CD4-positive, alpha-beta T cell treated with Interleukin-6 for 4 hours (primary cell): ENCODE measurements at places on chromosomes 6 and 20.

GRCh38 chr20:1377341-1377871, 15.4 kb downstream of the FKBP1A start:
- no peak for DNase-seq

DNA sequence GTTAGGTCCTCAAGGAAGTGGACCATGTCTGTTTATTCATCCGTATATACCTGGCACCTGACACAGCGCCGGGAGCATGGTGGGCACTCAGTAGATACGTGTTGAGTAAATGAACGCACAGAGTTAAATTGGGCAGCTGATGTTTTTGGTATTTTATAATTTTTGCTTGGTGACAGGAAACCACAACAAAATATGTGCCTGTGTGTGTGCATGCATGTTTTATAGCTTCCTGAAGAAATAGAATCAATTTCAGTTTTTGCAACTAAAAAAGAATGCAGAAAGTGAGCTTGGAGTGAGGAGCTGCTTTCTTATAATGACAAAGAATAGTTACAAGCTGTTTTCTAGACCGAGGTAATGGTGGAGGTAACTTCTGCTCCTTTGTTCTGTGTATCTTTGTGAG, 91.4 kb downstream of the PLCB4 start:
- DNase-seq, result no peak

GRCh38 chr6:744666-745353, 51.9 kb upstream of the EXOC2 start:
- DNase-seq, result no peak

DNA sequence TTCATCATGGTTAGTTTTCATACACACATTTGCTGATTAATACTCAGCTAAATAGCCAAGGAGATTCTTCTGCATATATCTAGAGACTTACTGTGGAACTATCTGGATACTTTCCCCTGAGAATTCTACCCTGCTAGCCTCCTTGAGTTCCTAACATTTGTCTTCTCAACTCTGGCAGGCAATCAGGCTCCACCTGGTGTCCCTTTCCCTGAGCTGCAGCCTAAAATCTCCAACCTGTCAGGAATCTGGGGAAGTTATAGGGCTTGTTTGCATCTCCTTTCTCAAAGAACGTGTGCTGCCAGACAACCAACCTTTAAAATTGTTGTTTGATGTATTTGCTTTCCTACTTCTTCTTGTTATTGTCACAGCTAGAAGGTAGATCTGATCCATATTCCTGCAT, 73.4 kb downstream of the FUT9 start:
- DNase-seq, result no peak

GRCh38 chr20:38934530-38934929, 8.3 kb downstream of the FAM83D start:
- no peak for DNase-seq

- no peak for DNase-seq
Measured at GRCh38 chr6:1144842-1145767, 166.8 kb upstream of the FOXQ1 start.

GRCh38 chr6:79392094-79392493, 145.1 kb downstream of the LCA5 start:
- DNase-seq, result no peak

DNA sequence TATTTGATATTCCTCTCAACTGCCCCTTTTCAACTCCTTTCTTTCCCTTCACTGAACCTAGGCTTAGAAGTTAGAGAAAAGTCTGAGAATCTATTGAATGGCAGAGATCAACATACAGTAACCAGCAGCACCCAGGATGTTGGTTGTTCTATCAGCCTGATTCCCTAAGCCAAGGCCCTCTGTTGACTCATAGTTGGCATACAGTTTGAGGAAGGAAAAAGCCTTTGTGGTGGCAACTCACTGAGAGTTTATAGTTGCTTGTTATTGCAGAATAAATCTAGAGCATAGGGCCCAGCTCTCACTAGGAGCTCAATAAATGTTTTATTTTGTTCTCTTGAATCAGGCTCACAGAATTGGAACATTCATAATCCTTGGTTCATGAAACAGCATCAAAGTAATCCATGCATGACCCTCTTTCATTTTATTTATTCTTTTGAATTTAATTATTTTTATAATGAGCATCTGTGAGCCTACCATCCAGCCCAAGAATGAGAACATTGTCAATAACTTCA, 119.1 kb upstream of the ADGRF1 start:
- no peak for DNase-seq

- no peak for DNase-seq
Measured at GRCh38 chr6:162046324-162046723, 681.2 kb downstream of the PRKN start.

DNA sequence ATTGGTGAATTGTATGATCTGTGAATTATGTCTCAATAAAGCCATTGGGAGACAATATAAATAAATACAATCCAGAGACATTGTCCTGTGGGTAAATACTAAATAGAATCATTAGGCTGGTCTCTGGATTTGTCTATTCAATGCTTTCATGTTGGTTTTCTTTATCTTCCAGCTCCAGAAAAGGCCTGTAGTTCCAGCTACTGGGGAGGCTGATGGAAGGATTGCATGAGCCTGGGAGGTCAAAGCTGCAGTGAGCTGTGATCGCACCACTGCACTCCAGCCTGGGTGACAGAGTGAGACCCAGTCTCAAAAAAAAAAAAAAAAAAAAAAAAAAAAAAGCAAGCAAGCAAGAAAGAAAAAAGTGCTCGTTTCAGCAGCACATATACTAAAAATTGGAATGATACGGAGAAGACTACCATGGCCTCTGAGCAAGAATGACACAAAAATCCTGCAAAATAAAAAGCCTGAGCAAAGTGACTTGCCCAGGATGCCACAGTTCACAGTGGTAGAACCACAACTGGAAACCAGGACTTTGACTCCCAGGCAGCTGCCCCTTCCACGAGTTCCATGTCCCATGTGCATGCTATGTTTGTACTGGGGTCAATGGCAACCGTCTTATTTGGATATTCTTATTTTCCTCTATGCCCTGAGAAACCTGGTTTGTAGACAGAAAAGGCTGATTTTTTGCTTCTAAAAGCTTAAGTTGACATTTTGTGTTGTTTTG, 33.6 kb upstream of the GMPR start:
- DNase-seq, result no peak

- DNase-seq, result no peak
Measured at GRCh38 chr20:56423211-56423610, 11.2 kb downstream of the CASS4 start.

DNA sequence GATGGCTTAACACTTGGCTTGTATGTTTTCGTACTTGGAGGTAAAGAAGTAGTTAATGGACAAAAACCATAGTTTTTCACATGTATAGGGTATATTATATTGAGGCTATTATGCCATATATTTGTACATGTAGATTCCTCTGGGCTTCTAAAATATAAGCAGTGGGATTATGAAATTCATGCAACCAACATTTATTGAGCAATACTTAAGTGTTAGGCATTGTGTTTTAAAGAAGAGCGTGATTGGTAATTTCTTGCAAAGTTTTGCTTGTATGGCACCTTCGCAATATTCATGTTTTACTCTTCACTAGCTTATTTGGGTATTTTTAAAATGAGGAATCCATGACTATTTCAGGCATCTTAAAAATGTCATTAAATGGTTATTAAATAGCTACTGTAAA, 2.5 kb downstream of the TULP4 start:
- DNase-seq, result no peak

GRCh38 chr20:23659989-23660837, 22.5 kb upstream of the CST3 start:
- no peak for DNase-seq
